ENCODE measurements at places on chromosomes 6 and 20.

DNA sequence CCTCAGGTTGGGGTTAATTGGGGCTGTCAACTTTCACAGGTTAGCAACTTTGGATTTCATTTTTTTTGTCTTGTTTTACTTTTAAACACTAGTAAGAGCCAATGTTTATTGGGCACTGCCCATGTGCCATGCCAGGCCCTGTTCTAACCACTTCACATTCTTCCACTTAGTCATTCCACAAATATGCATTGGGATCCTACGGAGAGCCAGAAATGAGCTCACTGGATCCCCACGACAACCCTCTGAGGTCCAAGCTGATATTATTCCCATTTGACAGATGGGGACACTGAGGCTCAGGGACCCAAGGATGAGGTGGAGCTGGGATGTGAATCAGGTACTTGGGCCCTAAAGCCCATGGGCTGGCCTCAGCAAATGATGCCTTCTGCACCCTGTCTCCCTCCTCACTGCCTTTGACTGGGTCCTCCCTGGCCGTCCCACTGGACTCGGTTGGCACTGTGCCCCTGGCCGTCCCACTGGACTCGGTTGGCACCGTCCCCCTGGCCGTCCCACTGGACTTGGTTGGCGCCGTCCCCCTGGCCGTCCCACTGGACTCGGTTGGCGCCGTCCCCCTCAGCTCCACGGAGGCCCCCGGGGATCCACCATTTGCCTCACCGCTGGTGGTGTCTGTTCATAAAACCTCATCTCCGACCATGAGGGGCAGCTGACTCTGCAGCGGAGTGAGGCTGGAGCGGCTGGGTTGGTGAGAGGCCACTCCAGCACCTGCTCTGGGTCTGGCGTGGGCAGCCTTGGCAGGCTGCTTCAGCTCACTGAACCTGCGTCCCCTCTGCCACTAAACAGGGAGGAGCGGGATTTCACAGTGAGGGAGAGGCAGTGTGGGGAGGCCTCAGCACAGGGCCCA lies 4.8 kb upstream of the PMEPA1 start:
- no peak for DNase-seq

- peak; percentile 19 for DNase-seq
These were observed 993 bp upstream of the NCOA7 start for GRCh38 chr6:125789576-125790357.

DNA sequence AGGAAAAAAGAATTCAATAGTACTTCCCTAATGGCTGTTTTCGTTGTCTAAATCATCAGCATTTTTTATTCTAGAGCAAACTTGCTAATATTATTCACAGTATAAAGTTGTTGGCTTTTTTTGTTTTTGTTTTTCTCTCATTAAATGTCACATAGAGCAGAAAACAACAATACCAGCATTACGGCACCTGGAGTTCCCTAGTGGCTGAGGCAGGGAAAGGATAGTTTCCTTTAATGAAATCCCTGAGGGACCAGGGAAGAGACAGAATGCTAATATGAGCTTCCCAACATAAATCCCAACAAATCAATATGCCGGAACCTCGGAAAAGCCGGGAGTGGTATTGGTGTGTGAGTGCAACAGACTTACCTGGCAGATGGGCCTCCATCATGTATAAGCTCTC lies 235.2 kb upstream of the ASCC3 start:
- no peak for DNase-seq

- DNase-seq = no peak
These were observed 109.8 kb downstream of the BACH2 start for GRCh38 chr6:90186637-90187371.

DNA sequence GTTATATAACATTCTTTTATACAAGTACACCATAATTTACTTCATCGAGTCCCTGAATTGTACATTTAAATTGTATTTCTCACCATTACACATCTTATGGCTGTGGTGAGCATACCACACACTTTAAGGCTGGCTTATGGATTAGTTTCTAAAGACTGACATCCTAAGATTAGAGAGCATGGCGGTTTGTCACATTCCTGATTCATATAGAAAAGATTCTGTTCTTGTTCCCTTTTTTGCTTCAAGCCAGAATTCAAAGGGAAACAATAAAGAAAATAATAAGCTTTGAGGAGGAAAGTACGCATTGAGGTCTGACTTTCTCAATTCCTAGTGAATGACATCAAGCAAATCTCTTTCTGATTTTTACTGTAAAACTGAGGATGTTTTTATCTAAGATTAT lies 2.5 kb downstream of the BTN1A1 start:
- DNase-seq = no peak

- no peak for DNase-seq
These were observed 26.1 kb downstream of the POPDC3 start for GRCh38 chr6:105153676-105154075.

All from activated T-cell treated with anti-CD3 and anti-CD28 coated beads for 24 hours (primary cell).